ENCODE measurements at places on chromosomes 11 and 22.

GRCh38 chr22:36102995-36103394 lies 57.6 kb downstream of the APOL3 start:
- no peak for DNase-seq

DNA sequence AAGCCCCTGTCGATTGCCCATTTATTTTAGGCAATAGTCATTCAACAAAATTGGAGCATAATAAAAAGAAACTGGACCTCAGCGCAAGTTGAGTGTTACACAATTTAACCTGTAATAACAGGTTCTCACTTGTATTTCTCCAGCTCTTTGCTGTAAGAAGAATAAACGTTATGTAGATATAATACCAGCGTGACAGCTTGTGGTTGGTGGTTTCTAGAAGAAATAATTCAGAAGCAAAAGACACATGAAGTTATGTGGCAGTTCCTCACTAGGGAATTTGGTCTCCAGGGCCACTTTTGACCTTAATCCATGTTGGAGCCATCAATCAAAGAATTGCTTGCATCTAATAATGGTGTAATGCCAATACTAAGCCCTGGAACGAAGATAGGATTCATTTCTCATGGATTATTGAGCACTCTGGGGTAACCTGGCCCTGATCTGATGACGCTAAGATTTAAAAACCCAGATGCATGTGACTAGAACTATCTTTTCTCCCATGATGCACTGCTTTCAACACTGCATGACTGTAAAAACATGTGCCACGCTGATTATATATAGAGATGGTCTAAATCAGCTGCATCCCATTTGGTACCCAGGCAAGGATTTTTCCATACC lies 129.7 kb upstream of the LDLRAD3 start:
- no peak for DNase-seq

GRCh38 chr11:110434952-110435779 lies 5.4 kb downstream of the FDX1 start:
- no peak for DNase-seq

GRCh38 chr11:36386411-36386810 lies 90.3 kb downstream of the PRR5L start:
- no peak for DNase-seq

GRCh38 chr11:29734287-29734686 lies 282.5 kb downstream of the KCNA4 start:
- DNase-seq, result no peak

- DNase-seq, result peak; percentile 56
These were observed 16.9 kb upstream of the RAC2 start for GRCh38 chr22:37260901-37261336.
